Right cardiac atrium (tissue), 5 donors: ENCODE measurements at places on chromosomes 12 and 14.

GRCh38 chr14:52318062-52318461 lies 4.0 kb downstream of the PTGER2 start:
- no peak for DNase-seq

GRCh38 chr14:39440975-39441374 lies 8.7 kb upstream of the FBXO33 start:
- no peak for DNase-seq

GRCh38 chr12:1343422-1343821 lies 251.0 kb downstream of the FBXL14 start:
- DNase-seq, result no peak

GRCh38 chr12:13288937-13289652 lies 92.6 kb downstream of the EMP1 start:
- no peak for DNase-seq

DNA sequence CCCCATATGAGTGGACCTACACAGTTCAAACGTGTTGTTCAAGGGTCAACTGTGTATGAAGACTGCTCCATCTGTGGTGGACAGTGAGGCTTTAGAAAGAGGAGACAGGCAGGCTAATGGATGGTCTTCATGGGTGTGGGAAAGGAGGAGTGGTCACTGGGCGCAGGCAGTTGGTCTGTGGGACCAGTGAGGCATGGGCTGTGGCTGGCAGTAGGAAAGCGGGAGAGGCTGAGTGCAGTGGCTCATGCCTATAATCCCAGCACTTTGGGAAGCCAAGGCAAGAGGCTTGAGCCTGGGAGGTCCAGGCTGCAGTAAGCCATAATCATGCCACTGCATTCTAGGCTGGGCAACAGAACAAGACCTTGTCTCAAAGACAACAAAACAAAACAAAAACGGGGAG lies 2.0 kb upstream of the NR4A1 start:
- peak; percentile 38 for DNase-seq

GRCh38 chr12:14379508-14379907 lies 14.0 kb downstream of the ATF7IP start:
- no peak for DNase-seq

DNA sequence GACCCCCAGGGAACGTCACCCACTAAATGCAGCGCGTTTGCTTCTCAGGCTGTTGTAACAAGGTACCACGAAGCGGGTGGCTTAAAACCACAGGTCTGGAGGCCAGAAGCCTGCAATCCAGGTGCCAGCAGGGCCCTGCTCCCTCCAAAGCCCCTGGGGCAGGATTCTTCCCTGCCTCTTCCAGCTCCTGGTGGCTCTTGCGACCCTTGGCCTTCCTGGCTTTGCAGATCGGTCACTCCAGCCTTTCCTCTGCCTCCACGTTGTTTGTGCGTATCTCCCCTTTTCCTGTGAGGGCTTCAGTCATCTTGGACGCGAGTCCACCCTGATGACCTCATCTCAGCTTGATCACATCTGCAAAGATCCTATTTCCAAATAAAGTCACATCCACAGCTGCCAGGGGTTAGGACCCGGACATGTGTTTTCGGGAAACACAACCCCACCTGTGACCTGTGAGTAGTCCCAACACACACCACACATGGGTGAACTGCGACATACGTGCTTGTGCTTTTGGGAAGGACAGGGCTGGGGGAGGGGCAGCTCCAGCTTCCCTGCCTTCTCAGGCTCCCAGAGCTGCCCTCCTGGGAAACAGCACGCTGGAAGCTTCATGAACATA lies 114.5 kb upstream of the NCOR2 start:
- DNase-seq, result peak; percentile 86

- no peak for DNase-seq
These were observed 33.8 kb upstream of the FGD4 start for GRCh38 chr12:32365473-32366064.

DNA sequence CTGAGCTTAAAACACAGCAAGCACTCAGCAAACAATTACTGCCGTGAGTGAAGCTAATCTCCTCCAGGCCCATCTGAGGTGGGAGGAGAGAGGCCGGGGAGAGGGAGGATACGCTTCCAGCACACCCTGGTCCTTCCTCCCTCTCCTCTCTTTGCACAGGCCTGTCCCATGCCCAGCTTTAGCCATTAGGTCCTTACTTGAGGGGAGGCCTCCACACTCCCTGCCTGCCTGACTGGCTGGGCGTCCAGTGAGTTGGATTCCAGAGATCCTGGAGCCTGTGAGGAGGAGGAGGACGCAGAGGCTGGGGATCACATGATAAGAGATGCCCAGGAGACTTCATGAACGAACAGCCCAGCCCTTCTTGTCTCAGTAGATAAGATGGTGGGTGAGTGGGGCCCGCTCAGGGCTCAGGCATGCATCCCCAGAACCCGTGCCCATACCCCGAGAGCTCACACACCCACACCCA lies 65.1 kb upstream of the NCOR2 start:
- DNase-seq, result no peak

DNA sequence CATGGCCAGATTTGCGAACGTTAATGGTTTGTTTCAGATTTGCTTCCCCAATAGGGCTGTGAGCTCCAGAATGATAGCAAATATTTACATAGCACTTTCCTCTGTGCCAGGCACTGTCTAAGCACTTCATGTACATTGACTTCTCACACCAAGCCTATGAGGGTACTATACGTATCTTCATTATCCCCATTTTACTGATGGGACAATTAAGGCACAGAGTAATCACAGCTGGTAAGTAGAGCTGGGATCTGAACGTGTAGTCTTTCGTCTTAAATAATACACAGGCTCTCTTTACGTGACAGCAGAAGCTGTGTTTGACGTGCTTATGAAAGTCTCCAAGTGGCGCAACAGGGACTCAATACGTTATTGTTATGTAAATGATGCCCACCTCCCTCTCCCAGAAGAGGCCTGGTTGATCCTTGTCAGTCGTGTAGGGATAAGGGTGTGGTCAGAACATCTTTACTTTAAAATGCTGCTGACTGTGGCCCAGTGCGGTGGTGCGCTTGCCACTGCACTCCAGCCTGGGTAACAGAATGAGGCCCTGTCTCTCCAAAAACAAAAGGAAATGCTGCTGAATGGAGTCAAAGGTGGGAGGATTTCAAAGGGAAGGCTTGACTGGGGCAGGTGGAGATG lies 66.3 kb upstream of the TCL1B start:
- DNase-seq, result no peak

DNA sequence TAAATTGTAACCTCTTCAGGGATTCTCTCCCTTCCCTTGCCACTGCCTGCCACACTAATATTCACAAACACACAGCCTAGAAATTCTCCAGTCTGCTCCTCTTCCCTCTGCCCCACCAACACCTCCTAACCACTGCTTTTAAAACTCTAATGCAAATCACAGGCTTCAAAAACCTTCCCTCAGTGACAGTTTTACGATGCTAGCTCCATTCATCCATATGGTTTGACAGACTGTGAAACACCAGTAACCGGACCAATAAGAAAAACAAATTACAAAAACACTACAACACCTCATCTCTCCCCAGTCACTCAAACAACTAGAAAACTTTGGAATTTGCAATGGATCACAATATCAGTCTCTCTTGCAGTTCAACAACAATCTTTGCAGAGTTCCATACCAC lies 5.7 kb downstream of the DPF3 start:
- no peak for DNase-seq

- DNase-seq, result no peak
These were observed 42.8 kb upstream of the TRAF3 start for GRCh38 chr14:102734436-102734835.

DNA sequence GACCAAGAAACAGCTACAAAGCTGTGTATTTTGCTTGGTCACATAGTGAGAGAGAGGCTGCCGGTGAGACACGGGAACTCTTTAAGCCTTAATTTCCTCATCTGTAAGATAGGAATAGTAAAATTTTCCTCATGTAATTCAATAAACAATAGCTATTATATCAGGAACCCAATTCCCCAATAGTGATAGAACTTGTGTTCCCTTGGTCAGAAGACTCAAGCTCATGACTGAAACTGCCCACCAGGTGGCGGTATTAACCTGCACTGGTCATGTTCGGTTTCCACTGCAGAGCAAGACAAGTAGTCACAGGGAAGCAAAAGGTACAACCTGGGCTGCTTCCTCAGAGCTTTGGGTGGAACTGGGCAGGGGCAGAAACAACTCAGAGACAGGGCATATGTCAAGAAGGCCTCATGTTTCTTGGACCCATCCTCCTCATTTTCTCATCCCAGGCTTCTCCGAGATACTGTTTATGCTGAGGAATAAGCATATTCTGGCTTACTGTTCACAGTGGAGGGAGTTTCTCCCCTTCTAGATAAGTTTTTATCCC lies 4.2 kb upstream of the AJUBA start:
- peak; percentile 89 for DNase-seq

GRCh38 chr14:31269634-31270195 lies 62.1 kb upstream of the HECTD1 start:
- no peak for DNase-seq

- no peak for DNase-seq
These were observed 54.6 kb downstream of the SPTLC2 start for GRCh38 chr14:77561881-77562280.

DNA sequence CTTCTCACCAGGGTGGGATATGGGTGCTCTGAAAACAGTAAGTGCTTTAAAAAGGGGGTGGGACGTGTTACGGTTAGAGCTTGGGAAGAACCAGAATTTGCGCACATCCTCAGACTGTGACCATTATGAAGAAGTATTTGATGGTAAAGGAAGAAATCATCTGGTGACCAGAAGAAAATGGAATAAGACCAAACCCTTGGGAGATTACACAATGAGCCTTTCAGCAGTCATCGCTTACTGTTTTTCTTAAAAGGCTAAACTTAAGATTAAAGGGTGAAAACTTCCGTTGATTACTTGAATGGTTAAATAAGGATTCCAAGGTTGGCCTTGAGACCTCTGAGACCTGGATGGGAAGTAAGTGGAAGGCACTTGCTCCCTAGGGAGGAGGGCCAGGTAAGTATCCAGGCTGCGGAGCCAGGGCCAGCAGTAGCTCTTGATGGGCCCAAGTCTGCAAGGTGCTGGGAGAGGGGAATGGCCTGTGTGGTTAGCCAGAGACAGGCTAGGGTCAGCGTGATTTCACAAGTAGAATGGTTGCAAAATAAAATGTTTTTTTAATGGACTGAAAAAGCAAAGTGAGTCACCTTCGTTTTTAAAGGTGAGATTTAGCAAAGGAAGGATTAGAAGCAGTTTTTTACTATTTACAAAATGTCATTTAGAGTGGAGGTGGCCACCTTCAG lies 13.0 kb upstream of the ISM2 start:
- no peak for DNase-seq

DNA sequence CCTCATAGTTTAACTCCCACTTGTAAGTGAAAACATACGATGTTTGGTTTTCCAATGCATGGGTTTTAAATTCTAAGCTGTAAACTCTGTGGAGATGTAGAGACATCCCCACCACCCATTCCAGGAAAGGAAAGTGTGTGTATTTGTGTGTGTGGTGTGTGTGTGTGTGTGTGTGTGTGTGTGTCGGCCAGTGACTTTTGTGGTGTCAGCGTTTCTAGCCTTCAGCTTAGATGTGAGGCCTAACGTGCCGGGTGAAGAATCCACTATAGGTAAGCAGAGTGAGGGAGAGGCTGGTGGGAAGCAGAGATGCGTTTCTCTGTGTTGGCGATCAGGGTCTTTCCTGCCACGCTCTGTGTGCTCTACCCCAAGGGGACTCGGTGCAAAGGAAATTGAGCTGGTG lies 93.0 kb downstream of the SLC24A4 start:
- DNase-seq, result no peak

DNA sequence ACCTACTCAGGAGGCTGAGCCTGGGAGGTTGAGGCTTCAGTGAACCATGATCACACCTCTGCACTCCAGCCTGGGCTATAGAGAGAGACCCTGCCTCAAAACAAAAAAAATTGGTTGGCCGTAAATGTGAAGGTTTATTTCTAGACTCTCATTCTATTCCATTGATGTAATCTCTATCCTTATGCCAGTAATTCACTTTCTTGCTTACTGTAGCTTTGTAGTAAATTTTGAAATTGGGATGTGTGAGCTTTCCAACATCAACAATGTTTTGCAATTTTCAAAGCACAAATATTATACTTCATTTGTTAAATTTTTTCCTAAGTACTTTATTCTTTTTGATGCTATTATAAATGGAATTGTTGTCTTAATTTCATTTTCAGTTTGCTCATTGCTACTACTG lies 24.6 kb downstream of the LIN52 start:
- DNase-seq, result no peak

DNA sequence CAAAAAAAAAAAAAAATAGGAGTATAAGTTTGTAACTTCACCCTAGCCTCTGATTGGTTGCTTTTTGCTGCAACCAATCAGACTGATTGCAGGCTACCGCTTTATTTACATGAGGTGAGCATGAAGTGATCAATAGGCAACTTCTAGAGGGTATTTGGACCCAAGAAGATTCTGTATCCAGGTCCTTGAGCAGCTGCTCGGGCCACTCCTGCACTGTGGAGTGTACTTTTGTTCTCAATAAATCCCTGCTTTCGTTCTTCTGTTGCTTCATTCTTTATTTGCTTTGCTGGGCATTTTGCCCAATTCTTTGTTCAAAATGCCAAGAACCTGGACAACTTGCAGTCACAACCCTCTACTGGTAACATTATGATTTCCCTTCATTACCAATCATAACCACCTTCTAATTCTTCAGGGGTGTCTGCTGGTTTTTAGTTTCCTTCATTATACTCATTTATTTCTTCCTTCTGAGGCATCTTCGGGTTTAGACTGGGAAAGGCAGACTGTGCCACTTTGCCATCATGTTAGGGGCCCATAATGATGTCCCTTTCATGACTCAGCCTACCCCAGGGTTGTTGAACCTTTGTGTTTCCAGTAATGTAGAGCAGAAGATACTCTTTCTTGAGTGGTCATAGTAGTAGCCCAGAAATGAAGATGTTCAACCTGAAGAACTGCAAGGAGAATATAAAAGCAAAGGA lies 43.4 kb upstream of the LIMA1 start:
- DNase-seq, result no peak
